ENCODE measurements at places on chromosomes 3 and 15.
A peak's percentile ranks its signal among the peaks of the same experiment; 100 is the strongest.

GRCh38 chr3:157363393-157363792 is 73.3 kb upstream of the PTX3 start:
- DNase-seq = no peak

GRCh38 chr3:143731320-143731719 is 116.9 kb downstream of the SLC9A9 start:
- no peak for DNase-seq

GRCh38 chr15:25179673-25180511 is 225.1 kb downstream of the SNRPN start:
- no peak for DNase-seq

- no peak for DNase-seq
These were observed 33.0 kb upstream of the UMPS start for GRCh38 chr3:124697302-124697701.

GRCh38 chr15:99998661-99999101 is 265.4 kb upstream of the LYSMD4 start:
- peak; percentile 54 for DNase-seq

Measured in HTR-8/SVneo (cell line).